ENCODE measurements at places on chromosomes 5 and 9.

- DNase-seq: no peak
Observed at GRCh38 chr5:118968925-118969375, 19.4 kb downstream of the DTWD2 start.

GRCh38 chr9:38145526-38146053, 76.6 kb upstream of the SHB start:
- no peak for DNase-seq

DNA sequence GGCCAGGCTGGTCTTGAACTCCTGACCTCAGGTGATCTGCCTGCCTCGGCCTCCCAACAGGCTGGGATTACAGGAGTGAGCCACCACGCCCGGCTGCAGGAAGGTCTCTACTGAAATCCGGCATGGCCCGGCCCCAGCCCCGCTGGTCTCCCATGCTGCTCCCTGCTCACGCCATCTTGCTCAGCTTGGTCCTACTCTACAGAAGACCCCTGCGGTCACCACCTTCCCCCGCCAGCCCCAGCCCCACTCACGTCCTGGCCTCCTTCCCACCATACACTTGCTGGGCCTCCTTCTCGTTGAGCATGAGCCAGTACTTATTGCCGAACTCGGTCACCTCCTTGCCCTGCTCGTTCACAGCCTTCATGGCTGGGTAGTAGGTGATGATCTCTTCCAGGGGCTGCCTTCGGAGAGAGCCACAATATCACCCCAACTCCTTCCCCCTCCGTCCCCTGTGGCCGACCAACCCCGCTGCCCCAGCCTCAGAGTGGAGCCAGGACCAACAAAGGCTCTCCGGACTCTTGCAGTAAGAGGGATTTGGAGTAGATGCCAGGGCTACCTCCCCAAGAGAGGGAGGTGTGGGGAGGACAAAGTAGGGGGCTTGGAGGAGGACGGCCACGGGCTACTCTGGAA, 4.0 kb downstream of the PTGES2 start:
- DNase-seq: no peak

DNA sequence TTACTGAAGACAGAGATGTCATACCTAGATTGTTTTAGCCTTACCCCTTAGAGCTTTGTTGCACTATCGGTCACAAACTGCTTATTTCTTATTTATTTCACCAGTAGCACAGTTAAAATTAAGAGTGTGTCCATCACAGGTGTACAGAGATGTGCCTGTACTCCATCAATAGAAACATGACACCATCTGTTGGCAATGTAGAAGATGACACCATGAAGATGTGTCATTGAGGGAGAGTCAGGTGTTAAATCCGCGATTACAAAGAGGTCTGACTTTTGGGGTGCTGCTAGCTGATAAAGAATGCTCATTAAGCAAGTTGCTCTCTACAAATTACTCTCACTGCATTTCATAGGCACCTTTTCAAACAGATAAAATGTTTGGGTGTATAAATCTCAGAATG, 164.4 kb downstream of the SMARCA2 start:
- DNase-seq: no peak

DNA sequence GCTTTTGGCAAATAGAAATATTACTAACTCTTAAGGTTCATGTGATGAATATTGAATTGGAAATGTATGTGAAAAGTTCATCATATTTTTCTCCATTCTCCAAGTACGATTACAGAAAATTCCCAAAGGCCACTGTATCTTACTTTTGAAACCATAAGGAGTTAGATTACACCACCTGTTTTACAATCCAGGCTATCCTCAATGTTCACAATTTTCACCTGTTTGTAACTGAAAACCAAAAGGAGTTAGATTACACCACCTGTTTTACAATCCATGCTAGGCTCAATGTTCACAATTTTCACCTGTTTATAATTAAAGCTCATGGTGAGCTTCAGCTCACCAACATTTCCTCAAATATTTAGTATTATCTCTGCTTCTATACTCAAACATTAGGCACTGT, 188.0 kb downstream of the HCN1 start:
- DNase-seq: no peak

DNA sequence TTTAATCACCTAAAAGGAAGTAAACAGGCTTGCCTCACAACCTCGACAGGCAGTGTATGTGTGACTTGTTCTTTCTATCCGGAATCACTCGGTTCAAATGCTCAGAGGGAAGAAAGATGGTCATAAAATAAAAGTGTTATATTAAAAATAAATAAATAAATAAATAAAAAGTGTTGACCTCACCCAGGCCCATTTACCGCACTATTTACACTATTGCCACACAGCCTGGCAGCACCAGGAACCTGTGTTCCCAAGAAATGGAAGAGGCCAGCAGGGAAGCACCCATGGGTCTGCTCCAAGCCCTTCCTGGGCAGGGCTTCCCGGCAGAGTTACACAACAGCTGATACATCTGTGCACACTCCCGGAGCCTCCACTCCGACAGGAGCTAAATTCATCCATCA, 127.9 kb downstream of the EFNA5 start:
- DNase-seq: no peak

GRCh38 chr9:75956161-75956560, 65.7 kb downstream of the PCSK5 start:
- DNase-seq: no peak

- DNase-seq: no peak
Observed at GRCh38 chr5:21164425-21164824, 1176.4 kb upstream of the CDH18 start.

DNA sequence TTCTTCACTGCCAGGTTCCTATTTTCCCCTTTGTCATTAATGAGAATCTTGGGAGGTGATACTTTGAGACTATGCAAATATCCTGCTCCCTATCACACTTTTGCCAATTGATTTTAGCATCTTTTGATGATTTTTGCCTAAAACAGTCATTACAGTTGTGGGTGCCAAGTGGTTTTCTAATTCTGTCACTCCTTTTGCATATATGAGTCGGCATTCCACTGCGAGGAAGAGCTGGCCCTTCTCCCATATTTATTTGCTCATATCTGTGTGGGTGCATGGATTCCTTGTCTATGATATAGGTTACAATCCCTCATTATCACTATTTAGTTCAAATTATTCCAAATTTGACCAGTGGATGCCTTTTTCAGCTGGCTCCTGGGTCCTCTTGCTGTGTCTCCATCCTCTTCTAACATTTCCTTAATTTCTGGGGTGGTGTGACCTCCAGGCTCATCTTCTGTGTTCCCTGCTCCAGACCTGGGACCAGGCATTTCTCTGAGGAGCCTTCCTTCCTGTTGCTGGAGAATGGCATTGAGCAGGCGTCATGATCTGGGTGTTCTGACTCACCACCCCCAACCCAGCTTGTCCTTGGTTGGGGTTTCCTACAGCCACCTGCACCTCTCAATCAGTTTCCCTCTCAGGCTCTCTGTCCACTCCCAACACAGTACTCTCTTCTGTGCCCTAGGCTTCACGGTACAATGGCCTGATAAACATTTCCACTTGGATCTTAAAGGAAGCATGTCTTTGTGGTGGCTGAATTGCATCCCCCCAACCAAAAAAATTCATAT, 106.7 kb downstream of the NXNL2 start:
- no peak for DNase-seq

- DNase-seq: no peak
Observed at GRCh38 chr5:135543001-135543484, 7.3 kb upstream of the NEUROG1 start.

DNA sequence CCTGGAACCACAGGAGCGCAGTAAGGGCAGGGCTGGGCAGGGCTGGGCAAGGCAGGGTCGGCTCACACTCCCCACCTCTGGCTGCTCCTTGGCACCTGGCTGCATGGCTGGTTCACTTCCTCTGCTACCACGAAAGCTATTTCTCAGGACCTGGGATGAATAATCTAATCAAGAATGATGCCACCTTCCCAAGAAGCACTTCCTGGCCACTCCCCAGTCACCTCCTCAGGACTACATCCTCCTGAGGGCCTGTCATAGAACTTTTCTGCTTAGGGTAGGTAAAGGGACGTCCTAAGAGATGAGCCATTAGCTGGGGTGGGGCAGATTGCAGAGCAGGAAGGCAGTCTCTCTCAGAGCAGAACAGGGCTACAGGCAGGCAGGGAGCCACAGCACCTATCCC, 288.2 kb upstream of the MAP3K1 start:
- no peak for DNase-seq

GRCh38 chr5:57887851-57888621, 405.4 kb upstream of the ACTBL2 start:
- no peak for DNase-seq

DNA sequence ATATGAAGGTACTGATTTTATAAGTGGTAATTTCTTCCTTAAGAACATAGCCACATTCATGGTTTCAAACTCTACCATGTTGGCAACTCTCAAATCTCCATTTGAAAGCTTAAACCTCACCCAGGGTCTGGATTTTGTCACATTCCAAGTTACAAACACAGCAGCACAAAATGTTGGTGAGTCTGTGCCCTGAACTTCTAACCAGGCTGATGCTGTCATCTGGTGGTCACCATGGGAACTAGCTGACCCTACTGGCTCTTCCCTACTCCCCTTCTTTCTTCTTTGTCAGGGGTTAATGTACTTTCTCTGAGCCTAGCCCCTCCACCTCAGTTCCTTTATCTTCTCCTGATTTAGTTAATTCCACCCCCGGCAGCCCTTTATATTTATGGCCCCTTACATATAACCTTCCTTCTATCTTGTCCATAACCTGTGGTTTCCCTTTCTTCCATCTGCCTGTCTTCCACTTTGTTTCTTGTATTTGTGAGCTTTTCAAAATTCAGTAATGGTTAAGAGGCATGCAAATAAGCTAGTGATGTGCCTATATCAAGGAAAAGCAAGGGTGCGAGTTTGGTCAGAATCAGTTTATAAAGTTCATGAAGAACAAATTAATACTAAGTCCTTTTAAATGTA, 35.9 kb downstream of the TGFBR1 start:
- peak; percentile 71 for DNase-seq

DNA sequence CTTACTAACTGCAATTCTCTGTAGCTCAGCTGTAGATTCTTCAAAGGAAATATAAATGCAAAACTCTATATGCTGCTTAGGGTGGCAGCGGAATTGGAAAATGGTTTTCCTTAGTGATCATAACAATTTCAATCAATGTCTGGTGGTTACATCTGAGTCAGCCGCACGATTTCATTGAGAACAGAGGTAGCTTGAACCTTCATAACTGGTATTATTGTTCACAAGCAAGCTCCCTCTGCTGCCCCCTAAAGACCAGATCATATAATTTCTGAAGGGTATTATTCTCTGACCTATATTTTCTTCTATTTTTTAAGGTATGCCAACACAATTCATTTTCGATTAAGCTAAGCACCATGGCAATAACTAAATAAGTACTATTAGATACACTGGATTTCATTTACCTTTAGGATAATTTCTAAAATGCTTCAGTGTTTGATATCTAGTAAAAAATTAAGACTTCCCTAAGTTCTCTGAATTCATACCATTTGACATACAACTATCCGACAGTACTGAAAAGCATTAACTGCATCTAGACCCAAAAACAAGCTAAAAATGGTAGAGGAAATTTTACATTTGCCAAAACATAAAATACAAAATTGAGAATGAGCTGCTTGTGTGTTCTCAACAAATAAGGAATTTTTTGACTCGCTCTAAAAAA, 181.1 kb upstream of the SPEF2 start:
- DNase-seq: no peak

GRCh38 chr5:111976705-111977435, 219.9 kb upstream of the NREP start:
- DNase-seq: no peak

DNA sequence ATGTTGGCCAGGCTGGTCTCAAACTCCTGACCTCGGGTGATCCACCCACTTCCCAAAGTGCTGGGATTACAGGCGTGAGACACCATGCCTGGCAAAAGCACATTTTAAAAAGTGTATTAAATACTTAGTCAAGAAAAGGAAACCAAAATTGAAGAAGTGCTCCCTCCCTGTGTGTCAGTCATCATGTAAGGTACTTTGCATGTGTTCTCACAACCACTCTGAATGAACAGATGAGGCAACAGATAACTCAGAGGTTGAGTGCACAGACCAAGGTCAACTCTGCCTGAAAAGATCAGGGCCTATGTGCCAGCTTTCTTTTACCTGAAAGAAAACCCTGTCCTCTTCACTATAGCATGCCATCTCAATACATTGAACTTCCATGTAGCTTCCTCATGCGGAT, 289.7 kb downstream of the MRPS30 start:
- DNase-seq: no peak

DNA sequence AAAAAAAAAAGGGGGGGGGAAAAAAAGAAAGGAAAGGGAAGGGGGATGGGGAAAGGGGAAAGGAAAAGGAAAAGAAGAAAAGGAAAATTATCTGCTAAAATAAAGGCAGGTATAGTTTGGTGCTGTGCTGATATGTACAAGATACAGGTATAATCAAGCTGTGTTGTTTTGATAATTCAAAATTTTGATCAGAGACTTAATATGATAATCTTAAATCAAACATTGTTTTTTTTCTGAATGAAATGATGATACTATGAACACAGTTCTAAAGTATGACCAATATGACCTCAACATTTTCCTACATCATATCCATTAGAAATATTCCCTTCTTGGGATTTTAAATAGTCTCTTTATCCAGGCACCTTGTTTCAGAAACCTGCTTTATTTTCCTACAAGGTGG, 115.6 kb upstream of the TRPM3 start:
- no peak for DNase-seq

GRCh38 chr5:570886-571285, 41.3 kb upstream of the CEP72 start:
- no peak for DNase-seq

- DNase-seq: no peak
Observed at GRCh38 chr5:38800515-38800914, 45.3 kb upstream of the OSMR start.

DNA sequence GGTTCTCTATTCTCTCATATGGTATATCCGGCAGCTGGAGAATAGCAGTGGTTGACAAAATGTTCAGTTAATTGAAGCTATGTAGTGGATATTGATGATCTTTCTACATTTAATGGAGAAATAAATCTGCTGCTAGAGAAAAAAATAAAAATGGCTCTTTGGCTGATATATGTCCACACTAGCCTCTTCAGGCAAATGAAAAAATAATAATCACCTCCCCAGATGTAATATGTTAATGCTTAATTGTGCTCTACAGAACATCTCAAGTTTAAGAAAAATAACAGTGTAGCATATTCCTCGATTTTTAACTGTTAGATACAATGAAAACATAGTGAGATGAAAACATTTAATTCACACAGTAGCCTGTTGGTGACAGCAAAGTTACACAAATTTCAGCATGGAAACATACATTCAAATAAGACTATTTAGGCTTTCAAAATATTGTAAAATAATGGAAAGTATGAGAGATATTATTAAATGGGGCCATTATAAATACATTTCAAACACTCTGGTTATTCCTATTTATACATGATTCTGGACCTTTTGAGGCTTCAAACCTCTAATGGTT, 543.0 kb downstream of the MAT2B start:
- DNase-seq: no peak

- DNase-seq: no peak
Observed at GRCh38 chr5:33457126-33457525, 16.4 kb downstream of the TARS1 start.

Measured in activated effector memory CD4-positive, alpha-beta T cell treated with anti-CD3 and anti-CD28 coated beads, Interleukin-2, amount 50 U/mL, for 16 hours (primary cell).